Eye (tissue), 1 donor: ENCODE measurements at places on chromosomes 11 and 22.

DNA sequence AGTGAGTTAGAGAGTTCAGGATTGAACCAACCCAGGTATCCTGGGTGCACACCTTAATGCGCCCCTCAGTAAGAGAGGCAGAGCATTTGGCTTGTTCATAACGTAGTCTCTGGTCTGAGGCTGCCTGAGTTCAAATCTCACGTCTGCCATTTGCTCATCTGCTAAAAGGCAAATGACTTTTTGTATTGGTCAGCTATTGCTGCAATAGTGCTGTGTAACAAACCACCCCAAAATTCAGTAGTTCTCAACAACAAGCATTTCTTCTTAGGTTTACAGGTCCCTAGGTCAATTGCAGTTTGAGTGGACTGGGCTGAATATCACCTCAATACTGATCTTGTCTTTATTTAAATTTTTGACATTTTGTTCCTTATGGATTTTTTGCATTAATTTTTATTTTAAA is 18.1 kb downstream of the RASD2 start:
- DNase-seq, result no peak

GRCh38 chr11:125284245-125284850 is 119.8 kb downstream of the PKNOX2 start:
- DNase-seq, result no peak

DNA sequence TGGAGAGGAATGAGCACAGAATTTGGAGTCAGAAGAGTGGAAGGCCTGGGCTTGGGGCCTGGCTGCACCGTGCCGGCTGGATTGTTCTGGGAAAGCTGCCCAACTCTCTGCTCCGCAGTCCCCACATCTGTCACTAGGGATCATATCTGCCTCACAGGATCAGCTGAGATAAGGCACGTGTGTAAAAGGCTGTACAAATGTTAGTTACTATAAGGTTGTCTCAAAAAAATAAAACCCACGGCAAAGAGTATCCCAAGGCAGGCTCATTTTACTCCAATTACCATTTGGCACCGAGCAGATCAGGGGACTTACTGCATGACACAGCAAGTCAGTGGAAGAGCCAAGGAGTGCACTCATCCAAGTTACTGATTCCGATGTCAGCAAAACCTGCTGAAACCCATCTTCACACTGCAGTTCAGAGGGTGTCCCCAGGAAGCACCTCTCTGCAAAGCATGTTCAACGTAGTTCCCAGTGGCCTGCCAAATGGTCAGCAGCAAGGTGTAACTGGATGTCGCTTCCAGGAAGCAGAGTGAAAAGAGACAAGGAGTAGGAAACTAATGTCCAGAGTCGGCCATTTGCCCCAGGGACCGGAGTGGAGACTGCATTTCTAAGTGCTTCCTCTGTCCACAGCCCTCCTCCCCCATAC is 18.1 kb upstream of the MRTFA start:
- DNase-seq, result peak; percentile 81

DNA sequence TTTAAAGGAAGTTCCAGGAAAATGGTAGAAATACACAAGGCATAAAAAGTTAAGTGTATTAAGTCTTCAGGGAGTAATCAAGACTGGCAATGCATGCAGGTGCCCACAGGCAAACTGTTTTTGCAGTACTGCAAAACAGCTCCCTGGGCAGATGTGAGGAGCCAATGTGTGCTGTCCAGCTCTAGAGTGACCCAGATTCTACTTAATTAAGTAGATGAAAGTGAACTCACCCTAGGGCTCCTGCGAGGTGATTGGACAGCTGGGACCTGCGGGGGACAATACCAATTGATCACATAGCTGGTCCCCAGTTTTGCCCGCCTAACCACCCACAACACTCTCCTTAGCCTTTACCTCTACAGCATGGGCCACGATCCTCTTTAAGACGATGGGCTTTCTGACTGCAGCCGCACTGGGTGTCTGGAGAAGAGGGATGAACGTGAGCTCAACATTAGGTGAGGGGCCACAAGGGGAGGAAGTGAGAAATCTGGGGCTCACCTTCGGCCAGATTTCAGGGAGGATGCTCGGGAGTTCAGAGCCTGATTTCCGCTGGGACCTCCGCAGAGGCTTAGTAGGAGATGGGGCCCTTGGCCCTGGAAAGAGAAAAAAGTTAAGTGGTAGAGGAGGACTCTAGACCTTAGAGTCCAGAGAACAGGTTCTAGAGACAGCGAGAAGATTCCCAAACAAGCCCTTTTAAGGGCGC is 556 bp downstream of the CDCA5 start:
- DNase-seq, result no peak

DNA sequence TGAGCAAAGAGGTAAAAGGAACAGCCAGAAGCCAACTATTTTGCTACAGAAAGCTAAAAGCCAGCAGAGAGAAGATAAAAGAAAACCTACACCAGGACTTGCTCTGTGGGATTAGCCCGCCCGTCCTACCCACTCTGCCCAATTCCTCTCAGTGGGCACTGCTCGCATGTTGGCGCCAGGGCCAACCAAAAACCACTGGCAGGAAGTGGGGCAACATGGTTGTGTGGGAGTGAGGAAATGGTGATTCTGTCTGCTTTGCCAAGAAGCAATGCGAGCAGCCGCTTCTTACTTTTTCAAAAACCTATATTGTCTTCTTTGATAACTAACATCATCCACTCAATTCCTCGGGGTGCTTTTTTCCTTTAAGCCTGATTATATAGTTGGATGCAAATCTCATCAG is 14.2 kb upstream of the APOA1 start:
- no peak for DNase-seq

GRCh38 chr11:60477035-60477445 is 15.5 kb upstream of the MS4A12 start:
- DNase-seq, result no peak

DNA sequence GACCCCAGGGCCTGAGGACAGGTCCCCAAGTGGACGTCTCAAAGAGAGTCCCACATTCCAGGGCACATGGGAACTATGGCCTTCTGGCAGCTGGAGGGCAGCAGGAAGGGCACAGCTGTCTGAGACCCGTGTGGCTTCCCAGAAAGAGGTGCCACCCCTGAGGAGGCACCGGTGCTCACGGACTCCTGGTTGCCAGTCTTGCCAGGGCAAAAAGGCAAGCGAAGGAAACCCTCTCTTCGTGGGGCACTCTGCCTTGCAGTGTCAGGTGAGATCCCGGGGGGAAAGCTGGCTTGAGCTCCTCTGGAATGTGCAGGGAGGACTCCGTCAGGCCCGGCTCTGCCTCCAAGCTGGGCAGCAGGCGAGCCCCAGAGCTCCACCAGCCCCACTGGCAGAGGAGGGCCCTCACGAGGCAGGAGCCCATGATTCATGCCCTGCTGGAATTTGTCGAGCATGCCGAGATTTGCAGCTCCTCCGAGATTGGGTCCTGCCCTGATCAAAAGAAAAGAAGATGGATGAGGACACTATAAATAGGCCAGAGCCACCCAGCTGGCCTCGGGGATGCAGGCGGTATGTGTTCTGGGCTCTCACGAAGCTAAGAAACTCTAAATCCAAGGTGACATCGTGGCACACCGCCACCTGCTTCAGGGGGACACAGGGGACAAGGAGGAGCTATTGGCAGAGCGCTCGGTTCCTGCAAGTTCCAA is 9.9 kb upstream of the CELSR1 start:
- peak; percentile 48 for DNase-seq

DNA sequence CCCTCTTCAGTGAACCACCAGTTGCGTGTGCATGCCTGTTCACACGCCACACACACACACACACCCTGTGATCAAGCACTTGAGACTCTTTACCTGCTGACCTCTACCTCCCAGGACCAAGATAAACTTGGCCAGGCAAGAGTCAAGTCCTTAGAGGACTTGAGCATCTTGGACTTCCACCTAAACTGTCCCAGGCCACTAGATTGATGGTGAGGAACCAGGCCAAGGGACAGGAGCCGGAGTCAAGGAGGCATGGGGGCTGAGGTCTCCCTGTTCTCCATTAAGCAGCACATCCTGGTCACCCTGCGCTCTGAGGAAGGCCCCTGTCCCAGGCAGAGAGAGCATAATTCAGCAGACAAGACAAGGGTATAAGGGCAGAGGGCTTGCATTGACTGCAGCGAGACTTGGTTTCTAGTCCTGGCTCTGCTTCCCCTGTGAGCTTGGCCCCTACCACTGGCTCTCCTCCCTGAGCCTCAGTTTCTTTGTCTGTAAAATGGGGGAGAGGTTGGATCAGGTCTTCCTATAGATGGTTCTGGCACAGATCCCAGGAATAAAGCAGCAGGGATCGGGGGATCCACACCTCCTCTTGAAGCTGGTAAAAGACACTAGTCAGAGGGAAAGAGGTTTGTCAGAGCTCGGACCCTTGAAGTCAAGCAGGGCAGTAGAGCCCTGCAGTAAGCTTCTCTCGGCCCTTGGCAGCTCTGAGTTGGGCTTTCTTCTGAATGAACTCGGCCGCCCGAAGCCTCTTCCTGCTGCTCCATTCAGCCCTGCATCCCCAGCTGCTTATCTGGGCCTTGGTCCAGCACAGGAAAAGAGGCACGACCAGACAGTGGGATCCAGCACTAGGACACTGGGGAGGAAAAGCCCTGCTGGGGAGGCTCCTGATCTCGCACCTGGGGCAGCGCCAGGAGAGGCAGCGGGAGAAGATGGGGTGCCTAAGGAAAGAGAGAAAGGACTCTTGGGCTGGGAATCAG is 2.0 kb downstream of the CREB3L1 start:
- DNase-seq, result no peak

DNA sequence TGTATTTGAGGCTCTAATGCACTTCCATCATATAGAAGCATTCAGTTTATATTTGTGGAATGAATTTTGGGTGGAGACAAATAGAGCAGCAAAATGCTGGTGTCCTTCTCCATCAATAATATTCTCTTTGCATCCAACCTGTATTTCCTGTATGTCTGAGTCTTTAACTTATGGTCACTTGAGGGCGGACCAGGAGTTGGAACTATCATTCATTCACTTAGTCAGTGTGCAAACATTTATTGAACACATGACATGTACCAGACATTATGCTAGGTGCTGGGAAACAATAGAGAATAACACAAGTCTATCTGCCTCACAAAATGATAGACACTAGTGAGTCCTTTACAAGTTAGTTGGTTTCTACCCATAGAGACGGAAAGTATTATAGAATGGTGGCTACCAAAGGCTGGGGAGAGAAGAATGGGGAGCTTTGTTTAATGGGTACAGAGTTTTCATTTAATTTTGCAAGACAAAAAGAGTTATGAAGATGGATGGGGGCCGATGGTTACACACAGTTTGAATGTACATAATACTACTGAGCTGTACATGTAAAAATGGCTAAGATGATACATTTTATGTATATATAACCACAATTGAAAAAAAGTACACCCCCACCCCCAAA is 4.6 kb upstream of the TMEM123 start:
- no peak for DNase-seq

DNA sequence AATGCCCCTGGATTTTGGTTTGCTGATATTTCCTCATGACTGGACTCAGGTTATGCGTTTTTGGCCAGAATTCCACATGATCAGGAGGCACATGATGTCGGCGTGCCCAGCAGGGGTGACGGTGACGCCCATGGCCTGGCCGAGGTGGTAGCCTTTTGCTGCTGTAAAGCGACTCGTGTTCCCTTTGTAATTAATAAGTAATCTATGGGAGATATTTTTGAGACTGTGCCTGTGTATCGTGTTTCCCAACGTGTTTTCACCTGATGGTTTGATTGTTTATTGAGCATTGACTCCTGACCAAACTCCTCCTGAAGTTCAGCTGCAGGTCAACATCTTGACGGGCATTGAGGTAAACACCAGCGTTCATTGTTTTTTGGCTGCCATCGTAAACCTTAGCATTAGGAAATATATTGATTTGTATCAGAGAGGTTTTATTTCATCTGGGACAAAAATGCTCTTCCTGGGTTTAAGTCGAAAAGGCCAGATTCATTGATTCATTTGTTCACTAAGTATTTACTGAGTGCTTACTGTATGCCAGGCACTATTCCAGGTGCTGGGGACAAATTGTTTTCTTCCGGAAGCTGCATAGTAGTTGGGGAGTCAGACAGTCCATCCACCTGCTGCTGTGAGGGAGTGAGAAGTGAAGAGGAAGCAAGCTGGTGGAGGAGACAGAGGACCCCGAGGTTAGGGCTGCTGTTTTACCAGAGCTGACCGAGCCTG is 23.6 kb downstream of the DCPS start:
- no peak for DNase-seq

DNA sequence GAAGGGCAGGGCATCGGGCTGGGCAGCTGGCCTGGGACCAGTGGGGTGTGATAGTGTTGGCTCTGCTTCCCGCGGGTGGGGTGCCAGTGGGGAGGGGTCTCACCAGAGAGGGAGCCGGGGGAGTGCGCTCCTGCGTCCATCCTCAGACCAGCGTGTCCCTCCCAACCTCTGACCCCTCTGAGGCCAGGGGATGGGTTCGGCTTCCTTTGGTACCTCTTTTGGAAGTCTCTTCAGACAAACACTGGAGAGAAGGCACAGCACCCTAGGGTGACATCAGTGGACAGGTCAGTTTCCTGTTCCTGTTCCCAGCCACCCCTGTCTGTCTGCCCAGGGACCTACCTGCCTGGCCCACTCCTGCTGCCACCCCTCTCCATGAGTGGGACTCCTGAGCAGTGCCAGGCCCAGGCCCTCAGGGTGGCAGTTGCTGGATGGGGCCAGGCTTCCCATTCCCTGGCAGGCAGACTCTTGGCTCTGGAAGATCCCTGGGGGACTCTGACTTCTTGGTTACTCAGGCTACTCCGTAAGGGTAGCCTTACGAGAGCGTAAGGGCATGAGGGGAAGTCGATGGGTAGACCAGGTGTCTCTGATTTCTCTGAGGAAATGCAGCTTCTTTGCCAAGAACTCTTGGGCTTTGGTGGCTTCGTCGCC is 2.6 kb downstream of the TAGLN start:
- DNase-seq, result no peak

DNA sequence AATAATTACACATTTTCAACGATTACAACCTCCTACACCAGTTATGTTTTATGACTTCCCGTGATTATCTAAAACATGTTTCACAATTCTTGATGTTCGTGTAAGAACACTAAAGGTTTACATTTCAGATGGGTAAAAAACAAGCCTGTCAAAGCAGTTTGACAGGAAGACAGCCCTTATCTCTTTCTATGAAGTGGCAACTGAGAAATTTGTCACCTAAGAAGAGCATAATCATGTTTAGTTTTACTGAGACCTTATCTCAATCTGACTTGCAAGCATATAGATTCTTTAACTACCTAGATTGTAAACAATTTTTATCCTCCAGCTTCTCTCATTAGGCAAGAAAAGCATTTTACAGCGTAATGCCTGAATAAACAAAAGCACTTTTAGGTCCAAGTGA is 218.4 kb upstream of the ZBED5 start:
- DNase-seq, result no peak

- no peak for DNase-seq
Observed at GRCh38 chr11:9626496-9627394, 37.1 kb upstream of the SWAP70 start.
